ENCODE measurements at places on chromosomes 4 and X.

DNA sequence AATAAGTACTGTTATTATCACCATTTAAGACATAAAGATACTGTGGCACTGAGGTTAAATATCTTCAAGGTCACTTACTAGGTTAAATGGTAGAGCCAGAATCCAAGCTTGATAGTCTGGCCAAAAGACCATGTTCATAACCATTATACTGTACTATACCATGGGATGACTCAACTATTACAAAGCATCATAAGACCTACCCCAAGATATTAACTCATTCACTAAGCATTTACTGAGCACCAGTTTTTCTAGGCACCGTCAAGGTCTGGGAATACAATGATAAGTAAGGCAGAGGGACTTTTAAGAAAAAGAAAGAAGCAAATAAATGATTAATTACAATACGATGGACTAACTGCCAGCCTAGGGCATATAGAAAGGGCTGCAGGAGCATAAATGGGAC lies 95.5 kb upstream of the KCTD8 start:
- DNase-seq: peak; percentile 18

DNA sequence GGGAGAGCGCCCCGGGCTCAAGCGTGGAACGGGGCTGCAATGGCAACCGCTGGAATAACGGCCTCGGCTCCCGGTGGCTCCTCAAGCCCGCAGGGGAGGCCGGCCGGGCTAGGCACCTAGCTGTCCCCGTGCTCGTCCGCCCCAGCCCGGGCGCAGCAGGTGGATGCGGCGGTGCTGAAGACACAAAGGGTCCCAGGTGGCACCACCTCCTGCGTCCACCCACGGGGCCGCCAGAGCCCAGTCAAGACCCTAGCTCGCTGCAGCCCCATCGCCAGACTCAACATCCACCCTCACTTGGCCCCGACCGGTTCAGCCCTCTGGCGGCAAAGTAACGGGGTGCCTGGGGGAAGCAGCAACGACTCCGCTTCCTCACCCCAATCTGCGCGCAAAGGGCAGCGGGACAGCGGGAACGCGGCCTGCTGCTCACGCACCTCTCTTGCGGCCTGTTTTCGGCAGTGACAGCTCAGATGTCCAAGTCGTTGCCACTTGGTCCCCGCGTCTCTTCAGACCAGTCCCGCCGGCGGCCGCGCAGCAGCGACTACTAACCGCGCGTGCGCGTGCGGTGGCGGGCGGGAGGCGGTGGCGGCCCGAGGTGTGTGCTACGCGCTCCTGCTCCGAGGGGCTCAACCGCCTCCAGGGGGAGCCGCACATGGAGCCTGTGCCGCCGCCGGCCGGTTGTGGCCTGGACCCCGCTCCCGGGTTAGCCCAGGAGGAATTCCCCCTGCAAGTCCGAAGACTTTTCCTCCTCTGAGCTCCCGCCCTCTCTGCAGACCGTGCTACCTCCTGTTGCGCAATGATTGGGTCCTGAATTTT lies at the start of gene CLGN:
TSS of gene CLGN (minus strand) at position 543 of the 813 bp plus-strand sequence. CDS start 14,570 bp downstream, outside the sequence.
- peak; percentile 41 for DNase-seq

DNA sequence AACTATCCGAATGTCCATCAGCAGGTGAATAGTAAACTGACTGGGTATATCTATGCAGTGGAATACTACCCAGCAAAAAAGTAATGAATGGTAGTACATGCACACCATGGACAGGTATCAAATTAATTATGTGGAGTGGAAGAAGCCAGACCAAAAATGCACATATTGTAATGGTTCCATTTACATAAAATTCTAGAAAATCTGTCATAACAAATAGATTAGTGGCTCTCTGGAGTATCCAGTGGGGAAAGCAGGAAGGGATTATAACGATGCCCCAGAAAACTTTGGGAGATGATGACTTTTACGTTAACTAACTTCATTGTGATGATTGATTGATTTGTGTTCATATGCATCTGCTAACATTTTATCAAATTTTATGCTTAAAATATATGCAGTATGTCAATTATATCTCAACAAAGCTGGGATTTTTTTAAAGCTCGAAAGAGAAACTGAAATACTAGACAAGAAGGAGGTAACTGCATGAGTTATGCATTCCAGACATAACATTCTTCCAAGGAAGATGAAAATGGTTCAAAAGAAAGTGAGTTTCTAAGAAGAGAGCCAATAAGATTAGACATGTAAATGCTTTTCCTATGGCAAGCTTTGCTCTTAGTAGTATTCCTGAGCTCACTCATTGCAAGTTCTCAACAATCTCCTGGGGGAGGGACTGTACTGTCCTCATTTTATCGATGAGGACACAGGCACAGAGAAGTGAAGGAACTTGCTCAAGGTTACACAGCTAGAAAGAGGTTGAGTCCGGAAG lies 58.6 kb upstream of the MSX1 start:
- DNase-seq: peak; percentile 15

- no peak for DNase-seq
Observed at GRCh38 chr4:66974665-66975064, 570.6 kb downstream of the CENPC start.

DNA sequence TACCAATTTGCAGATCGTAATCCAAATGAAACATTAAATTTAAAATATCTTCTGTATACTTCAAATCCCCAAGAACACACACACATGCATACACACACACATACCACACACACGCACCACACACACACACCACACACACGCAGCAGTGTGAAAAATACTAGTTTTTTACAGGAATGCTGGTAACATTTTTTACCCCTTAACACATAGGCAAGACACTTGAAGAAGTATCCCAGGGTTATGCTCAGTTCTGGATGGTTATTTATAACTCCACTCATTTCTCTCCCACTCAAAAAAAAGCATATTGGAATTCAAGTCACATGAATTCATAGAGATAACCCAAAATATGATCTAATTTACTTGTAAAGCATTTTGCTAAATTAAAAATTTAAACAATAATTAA lies 325.5 kb upstream of the SLC7A11 start:
- DNase-seq: peak; percentile 28

DNA sequence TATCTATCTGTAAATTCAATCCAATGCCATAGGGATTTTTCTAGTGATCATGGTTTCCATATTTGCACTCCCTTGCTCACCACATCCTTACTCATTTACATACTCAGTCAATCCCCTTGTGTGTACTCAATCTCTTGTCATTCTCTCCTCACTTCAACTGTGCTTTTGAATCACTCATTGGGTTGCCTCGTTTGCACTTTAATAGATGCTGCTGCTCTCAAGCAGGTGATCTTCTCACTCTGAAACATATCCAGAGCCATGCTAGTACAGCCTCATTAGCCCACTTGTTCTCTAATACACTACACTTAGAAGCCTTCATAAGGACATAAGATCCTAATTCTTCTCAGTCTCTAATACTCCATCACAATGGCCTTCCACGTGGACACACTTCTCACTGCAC lies 507.9 kb downstream of the TECRL start:
- no peak for DNase-seq

DNA sequence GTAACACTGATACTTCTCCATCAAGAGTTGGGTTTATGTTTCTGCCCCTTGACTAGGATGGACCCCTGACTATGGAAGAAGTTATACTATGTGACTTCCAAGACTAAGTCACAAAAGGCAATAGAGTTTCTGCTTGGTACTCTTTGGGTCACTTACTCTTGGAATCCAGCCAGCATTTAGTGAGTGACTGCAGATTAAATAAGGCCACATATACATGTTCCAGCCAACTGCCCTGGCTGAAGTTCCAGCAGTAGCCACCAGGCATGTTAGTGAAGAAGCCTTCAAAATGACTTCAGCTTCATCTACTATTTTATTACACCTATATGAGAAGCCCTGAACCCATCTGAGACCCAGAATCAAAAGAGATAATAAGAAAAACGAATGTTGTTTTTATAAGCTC lies 524.0 kb downstream of the DMD start:
- DNase-seq: no peak

DNA sequence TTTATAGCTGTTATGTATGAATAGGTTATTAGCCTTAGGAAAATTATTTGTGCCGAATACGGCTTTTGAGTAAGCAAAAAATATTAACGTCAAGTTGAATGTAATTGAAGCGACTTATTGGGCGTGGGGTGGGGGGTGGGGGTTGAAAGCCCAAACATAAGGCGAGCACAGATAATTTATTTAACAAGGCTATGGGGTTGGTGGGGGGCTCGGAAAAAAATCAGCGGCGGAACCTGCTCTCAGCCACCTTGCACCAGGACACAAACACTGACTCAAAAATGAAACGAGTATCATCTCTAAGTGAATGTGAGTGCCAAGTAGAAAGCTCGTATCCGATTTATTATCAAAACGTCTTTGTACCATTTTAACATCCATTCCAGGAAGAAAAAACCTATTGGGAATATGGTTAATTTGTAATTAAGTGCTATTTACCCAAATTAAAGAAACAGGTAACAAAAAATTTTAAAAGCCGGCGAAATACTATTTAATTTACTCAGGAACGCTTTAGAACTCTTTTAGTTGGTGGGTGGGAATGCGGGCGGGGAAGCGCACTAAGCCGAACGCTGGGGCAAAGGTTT lies 902 bp upstream of the LARP1B start:
- DNase-seq: peak; percentile 8

- no peak for DNase-seq
Observed at GRCh38 chrX:54012830-54013500, 31.3 kb downstream of the PHF8 start.

DNA sequence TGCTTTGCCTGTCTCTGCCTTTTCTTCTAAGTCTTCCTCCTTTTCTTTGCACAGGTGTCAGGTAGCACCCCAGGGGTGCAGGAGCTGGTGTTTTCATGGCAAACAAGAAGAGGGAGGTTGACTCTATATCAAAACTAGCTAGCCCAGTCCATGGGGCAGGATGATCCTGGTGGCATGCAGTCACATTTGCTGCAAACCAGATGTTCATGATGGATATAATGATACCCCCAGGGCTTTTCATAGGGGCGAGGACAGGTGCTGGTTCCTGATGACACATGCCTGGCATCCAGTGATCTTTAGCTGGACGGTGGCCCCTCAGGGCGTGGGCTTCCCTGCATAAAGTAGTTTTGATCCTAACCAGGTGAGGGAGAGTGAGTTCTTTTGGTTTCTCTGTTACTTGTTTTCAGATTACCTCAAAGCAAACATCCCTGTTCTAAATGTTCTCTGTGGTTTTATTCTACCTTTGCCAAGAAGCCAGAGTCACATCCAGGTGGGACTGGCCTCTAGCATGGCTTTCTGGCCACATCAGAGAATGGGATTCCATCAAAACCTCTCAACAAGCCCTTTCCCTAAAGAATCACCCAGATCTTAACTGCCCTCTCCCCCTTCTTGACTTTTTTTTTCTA lies 11.2 kb upstream of the UBA6 start:
- no peak for DNase-seq

- DNase-seq: no peak
Observed at GRCh38 chrX:145002771-145003170, 244.5 kb upstream of the SPANXN1 start.

DNA sequence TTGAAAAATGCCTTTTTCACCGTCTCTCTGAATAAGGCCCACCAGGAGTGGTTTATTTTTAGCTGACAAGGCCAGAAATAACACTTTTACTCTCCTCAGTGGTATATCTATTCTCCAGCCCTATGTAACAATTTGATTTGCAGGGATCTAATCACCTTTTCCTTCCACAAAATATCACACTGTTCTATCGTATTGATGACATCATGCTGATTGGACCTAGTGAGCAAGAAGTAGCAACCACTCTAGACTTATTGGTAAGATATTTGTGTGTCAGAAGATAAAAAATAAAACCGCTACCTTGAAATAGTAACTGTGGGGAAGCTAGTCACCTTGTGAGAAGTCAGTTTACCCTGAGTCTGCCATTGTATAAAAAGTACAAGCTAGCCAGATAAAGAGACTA lies 27.7 kb downstream of the AGTR2 start:
- DNase-seq: no peak

- no peak for DNase-seq
Observed at GRCh38 chrX:152520653-152521052, 69.5 kb upstream of the GABRA3 start.

DNA sequence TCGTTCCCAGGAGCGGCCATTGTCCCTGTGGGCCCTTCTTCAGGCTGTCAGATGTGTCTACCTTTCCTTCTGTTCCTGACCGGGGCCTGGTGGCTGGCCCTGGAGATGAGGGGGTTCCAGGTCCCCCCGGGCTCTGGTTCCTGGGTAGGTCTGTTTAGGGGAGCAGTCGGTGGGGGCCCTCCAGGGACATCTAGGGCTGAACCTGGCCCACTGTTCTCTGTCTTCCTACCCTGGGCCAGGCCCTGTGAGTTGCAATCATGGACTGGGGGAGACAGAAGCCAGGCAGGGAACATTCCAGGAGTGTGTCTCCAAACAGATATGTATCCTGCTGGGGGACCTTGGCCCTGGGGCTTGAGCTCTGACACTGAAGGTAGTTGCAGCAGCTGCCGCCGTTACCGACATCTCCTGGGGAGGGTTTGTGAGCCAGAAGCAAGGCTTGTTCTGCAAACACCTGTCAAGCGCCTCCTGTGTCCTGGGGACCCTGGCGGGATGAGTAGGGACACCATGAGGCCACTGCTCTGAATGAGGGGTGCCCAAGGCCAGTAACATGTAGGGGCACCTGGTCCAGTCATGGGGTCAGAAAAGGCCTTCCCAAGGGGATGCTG lies 49.5 kb upstream of the ADRA2C start:
- DNase-seq: no peak

DNA sequence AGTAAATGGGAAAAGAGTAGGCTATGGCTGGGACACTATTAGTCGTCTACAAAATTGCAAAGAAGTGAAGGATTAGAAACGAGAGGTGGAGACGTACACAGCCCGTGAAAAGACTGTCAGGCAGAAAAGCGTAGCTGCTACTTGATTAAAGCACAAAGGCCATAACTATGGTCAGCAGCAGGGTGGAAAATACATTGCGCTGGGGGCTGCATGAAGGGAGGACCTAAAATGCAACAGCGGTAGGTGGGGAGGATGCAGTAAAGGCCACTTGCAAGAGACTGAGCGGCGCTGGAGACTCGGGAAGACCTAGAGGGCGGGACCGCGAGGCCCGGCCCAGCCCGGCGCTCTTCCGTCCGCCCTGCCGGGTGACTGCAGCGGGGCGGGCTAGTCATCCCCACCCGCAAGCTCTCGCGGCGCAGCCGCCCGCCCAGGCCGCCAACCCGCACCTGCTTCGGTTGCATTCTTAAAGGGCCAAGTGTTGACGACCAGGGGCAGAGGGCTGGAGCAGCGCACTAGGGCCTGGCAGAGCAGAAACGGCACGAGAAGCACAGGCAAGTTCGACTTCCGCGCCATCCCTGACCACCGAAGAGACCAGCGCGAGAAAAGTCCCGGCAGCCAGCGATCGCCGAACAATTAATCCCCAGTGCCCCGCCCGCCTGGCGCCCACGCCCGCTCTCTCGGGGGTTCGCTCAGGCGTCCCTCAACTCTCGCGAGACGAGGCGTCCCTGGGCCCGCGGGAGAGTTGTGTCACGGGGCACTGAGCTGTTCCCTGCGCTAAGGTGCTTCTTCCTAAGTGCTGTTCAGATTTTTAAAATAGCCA lies at the start of gene AGA:
TSS of gene AGA (minus strand) at position 635 of the 820 bp plus-strand sequence. CDS start at position 573, 62 bp downstream.
- peak; percentile 94 for DNase-seq
